ENCODE measurements at places on chromosomes 12 and 14. TPM values are rescaled to one million over a fixed set of nuclear protein-coding genes. Genes with fewer than 3 reads are reported as not detected.

DNA sequence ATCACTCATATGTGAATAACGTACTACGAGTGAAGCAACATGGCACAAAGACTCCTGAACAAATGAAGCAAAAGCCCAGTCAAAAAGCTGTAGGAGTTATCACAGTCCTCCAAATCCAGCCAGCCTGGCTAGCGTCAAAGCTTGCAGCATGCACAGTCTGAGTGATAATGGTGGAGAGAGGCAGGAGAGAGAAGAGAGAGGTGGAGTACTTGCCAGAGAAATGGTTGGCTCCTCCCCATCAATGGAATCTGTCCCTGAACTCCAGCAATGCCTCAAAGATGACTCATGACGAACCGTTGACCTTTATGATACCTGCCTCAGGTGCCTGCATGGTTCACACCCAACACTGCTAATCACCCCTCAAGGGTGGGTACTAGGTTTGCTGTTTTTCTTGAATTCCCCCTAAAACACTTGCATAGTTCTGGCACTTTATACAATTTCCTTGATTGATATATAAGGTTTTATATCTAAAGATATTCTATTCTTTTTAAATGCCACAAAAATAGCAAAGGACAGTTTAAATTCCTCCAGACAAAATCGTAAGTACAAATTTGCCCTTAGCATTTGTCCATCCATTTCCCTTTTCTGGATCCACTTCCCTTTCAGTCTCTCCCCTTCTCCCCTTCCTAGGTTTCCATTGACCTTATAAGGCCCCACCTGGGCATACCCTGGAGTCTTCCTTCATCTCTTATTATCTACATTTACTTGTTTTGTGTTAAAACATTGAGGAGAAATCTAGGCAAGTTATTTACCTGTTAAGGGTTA, 10.2 kb downstream of the ARHGDIB start:
- peak overlapping the region; percentile 89 for H3K27ac ChIP-seq
- no peaks in the 10 kb centered on the region for H3K27me3 ChIP-seq
- H3K4me3 ChIP-seq = peak overlapping the region; percentile 83
- DNase-seq = no peak

DNA sequence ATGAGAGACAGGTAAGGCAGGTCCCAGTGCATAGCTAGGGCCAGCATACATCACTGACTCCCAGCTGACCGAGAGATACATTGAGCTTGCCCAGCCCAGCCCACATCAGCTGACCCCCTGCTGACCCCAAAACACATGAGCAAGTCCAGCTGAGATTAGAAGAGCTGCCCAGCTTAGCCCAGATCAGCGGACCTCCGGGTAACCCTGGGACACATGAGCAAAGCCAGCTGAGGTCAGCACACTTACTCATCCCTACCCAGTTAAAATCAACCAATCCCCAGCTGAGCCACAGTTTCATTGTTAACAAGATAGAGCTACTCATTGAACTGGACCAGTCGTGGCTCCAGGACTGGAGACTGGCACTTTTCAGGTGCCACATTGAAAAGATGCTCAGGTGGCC, 21.8 kb upstream of the FBXO34 start:
- H3K36me3 ChIP-seq = no peaks in the 10 kb centered on the region
- H3K4me1 ChIP-seq = no peaks in the 10 kb centered on the region
- H3K4me3 ChIP-seq = no peak overlapping the region
- no peak for DNase-seq

- DNase-seq = no peak
- H3K27me3 ChIP-seq = no peaks in the 10 kb centered on the region
- peaks cover 22% of the 10 kb centered on the region for H3K36me3 ChIP-seq
- peaks cover 34% of the 10 kb centered on the region for H3K4me1 ChIP-seq
These were observed 209.4 kb upstream of the BCL2L14 start for GRCh38 chr12:11861155-11861863.

DNA sequence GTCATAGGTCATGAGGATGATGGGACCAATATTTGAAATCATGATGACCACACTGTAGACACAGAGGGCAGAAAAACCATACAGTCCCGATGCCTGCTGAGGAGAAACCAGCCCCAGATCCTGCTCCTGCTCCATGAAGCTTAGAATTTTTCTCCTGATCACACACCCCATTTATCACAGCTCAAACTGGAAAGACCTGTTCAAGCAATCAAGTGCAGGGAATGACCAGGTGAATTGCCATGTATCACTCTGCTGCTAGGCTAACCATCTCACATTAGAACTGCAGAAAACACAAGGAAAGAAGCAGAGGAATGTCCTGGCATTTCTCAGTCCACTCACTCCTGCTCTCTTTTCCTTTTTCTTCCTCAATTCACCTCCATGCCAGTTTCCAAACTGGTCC, 18.1 kb downstream of the MANSC1 start:
- no peak overlapping the region for H3K27ac ChIP-seq
- peaks cover 27% of the 10 kb centered on the region for H3K4me1 ChIP-seq
- no peak overlapping the region for H3K4me3 ChIP-seq
- H3K27me3 ChIP-seq = peaks cover 26% of the 10 kb centered on the region

- H3K27me3 ChIP-seq = no peaks in the 10 kb centered on the region
- H3K4me3 ChIP-seq = peak overlapping the region; percentile 59
These were observed 27.4 kb downstream of the SLC41A2 start for GRCh38 chr12:104930388-104931326.

- peak overlapping the region; percentile 22 for H3K4me3 ChIP-seq
- no peaks in the 10 kb centered on the region for H3K36me3 ChIP-seq
- DNase-seq = no peak
- H3K27ac ChIP-seq = no peak overlapping the region
These were observed 12.6 kb upstream of the CD69 start for GRCh38 chr12:9773216-9773877.

- peak; percentile 86 for DNase-seq
- peak overlapping the region; percentile 96 for H3K27ac ChIP-seq
- H3K4me1 ChIP-seq = peaks cover 80% of the 10 kb centered on the region
- H3K27me3 ChIP-seq = no peaks in the 10 kb centered on the region
- H3K36me3 ChIP-seq = peaks cover 39% of the 10 kb centered on the region
These were observed 54.0 kb downstream of the SLC38A1 start for GRCh38 chr12:46214668-46215436.

DNA sequence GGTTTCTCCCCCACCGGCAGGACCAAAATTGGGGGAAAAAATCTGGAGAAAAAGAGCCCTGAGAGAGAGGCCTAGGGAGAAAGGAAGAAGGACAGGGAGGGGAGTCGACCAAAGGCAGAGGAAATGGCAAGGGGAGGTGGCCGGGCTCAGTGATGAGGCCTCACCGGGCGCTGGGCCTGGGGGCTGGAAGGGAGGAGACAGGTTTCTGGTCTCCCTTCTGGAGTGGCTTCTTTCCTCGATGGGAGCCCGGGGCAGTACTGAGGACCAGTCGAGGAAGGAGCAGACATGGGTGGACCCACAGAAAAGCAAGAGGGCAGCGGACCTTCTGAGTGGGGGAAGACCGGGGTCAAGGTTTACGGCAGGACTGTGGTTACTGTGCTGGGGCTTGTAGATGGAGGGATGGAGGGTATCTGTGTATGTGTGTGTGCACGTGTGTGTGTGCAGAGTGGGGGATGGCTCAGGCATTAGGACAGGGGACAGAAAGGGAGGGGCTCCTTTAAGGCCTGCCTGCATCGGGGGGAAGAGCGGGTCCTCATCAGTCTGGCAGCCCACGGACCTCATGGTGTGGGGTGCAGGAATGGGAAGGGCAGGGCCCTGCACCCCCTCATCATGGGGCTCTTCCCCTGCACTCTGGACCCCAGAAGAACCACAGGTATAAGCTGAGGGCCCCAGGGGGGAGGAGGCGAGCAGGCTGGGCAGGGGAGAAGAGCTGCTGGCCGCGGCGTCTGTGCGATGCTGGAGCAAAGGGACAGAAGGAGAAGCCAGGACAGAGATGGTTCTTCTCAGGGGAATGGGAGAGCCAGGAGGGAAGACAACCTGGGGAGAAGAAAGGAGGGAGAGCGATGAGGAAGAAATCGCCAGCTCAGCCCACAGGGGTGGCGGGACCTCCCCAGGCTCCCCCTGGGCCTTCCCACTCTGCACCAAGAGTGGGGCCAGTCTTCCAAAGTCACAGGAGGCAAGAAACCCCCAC, 15.1 kb upstream of the RPLP0 start:
- DNase-seq = no peak
- H3K27ac ChIP-seq = peak overlapping the region; percentile 9
- H3K36me3 ChIP-seq = peaks cover 5% of the 10 kb centered on the region
- H3K4me3 ChIP-seq = no peak overlapping the region

GRCh38 chr12:29147731-29148595, 1.1 kb upstream of the FAR2 start:
- H3K4me3 ChIP-seq = peak overlapping the region; percentile 97
- DNase-seq = no peak
- peak overlapping the region; percentile 90 for H3K27ac ChIP-seq
- peaks cover 11% of the 10 kb centered on the region for H3K4me1 ChIP-seq

DNA sequence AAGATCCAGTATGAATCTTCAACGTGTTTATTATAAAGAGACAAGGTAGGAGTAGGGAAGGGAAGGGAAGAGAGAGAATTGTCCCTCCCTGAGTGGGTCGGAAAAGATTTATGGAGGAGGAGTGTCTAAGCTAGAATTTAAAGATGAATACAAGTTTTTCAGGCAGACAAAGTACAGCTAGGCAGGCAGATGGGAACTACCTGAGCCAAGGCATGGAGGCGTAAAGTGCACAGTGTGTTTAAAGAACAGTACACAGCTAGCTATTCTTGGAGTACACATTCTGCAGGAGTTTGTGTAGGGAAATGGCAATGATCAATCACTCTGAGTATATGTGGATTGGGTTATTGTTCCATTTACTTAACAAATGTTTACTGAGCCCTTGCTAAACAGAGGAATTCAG, 20.1 kb downstream of the PLEKHG7 start:
- H3K36me3 ChIP-seq = peaks cover 10% of the 10 kb centered on the region
- H3K4me1 ChIP-seq = no peaks in the 10 kb centered on the region
- DNase-seq = no peak
- no peak overlapping the region for H3K4me3 ChIP-seq
- H3K27ac ChIP-seq = no peak overlapping the region

DNA sequence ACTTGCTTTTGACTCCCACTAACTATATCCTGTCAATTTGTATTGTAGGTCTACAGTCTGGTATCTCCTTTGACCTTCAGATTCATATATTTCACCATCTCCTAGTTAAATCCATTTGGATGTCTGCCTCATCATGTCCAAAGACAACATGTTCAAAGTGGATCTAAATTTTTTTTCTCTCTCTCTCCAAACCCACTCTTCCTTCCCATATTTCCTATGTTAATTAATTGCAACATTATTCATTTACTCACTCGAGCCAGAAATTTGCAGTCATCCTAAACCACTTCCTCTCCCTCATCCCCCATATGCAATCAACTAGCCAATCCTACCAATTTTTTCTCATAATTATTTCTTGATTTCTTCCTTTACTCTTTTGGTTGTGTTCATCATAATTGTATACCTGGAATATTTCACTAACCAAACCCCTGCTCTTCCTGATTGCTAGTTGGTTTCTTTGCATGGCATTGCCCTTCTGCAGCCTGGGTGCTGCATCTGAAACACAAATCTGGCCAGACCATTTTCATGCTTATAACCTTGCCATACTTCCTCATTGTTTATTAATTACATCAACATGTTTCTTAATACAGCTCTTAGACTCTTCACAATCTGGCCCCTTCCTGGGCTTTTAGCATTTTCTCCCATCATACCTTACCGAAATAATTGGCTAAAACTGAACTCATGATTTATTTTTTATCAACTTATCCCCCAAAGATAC, 442.2 kb downstream of the ADAMTS20 start:
- DNase-seq = no peak
- no peak overlapping the region for H3K27ac ChIP-seq
- H3K36me3 ChIP-seq = peaks cover 5% of the 10 kb centered on the region
- H3K4me1 ChIP-seq = no peaks in the 10 kb centered on the region
- no peak overlapping the region for H3K4me3 ChIP-seq

GRCh38 chr14:84864548-84865271, 665.2 kb upstream of the FLRT2 start:
- no peaks in the 10 kb centered on the region for H3K4me1 ChIP-seq
- no peak overlapping the region for H3K27ac ChIP-seq
- no peaks in the 10 kb centered on the region for H3K36me3 ChIP-seq

- H3K27ac ChIP-seq = peak overlapping the region; percentile 11
- no peak for DNase-seq
- H3K4me1 ChIP-seq = peaks cover 25% of the 10 kb centered on the region
- peaks cover 6% of the 10 kb centered on the region for H3K36me3 ChIP-seq
- H3K27me3 ChIP-seq = no peaks in the 10 kb centered on the region
These were observed 29.5 kb upstream of the C12orf76 start for GRCh38 chr12:110077800-110078199.

DNA sequence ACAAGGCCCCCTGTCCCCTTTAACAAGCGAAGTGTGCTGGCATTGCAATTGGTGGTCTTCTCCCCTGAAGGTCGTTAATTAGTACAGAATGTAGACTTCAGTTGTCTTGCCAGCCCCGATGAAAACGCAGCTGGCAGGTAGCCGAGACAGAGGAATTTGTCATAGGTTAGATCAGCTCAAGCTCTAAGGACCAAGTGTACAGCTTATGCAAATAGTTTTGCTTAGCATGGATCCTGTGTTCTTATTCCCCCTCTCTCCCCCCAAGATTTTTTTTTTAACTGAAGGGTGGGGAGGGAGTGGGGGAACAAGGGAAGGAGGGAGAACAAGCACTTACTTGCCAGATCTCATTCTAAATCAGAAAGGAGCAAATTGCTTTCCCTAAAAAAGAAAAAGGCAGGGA, 58.6 kb upstream of the PARP11 start:
- no peak overlapping the region for H3K27ac ChIP-seq
- H3K27me3 ChIP-seq = peaks cover 59% of the 10 kb centered on the region
- H3K36me3 ChIP-seq = no peaks in the 10 kb centered on the region
- peaks cover 8% of the 10 kb centered on the region for H3K4me1 ChIP-seq

NUDT4 gene
- total RNA-seq = 32.8 TPM

NGB gene
- total RNA-seq = not detected

GPR68 gene
- total RNA-seq = 17.4 TPM

DAAM1 gene
- 21.3 TPM for total RNA-seq

IFI27L2 gene
- 61.3 TPM for total RNA-seq

SMIM41 gene
- not detected for total RNA-seq

Data from natural killer cell treated with Interleukin-12 subunit alpha and Interleukin-12 subunit beta and Interleukin-15 and Interleukin-18, amount 100 ng/mL, for 72 hours (primary cell).